ENCODE measurements at places on chromosomes 3 and 15. TPM values are rescaled to one million over a fixed set of nuclear protein-coding genes. Genes with fewer than 3 reads are reported as not detected.

CLDN18 gene
- not detected for total RNA-seq

ALPK3 gene
- total RNA-seq, result 0.78 TPM

HACD2 gene
- total RNA-seq, result 16.2 TPM

C2CD4B gene
- 1.3 TPM for total RNA-seq

UPK1B gene
- not detected for total RNA-seq

PLA2G4D gene
- not detected for total RNA-seq

RPL35A gene
- 1,728 TPM for total RNA-seq

- H3K27ac ChIP-seq, result no peak overlapping the region
- H3K36me3 ChIP-seq, result no peaks in the 10 kb centered on the region
- H3K27me3 ChIP-seq, result peaks cover 19% of the 10 kb centered on the region
Measured at GRCh38 chr15:83846847-83847246, 192.9 kb downstream of the ADAMTSL3 start.

- H3K27me3 ChIP-seq, result no peaks in the 10 kb centered on the region
- no peaks in the 10 kb centered on the region for H3K4me1 ChIP-seq
- no peak overlapping the region for H3K4me3 ChIP-seq
- H3K27ac ChIP-seq, result no peak overlapping the region
Measured at GRCh38 chr3:100766069-100766468, 56.8 kb downstream of the TFG start.

DNA sequence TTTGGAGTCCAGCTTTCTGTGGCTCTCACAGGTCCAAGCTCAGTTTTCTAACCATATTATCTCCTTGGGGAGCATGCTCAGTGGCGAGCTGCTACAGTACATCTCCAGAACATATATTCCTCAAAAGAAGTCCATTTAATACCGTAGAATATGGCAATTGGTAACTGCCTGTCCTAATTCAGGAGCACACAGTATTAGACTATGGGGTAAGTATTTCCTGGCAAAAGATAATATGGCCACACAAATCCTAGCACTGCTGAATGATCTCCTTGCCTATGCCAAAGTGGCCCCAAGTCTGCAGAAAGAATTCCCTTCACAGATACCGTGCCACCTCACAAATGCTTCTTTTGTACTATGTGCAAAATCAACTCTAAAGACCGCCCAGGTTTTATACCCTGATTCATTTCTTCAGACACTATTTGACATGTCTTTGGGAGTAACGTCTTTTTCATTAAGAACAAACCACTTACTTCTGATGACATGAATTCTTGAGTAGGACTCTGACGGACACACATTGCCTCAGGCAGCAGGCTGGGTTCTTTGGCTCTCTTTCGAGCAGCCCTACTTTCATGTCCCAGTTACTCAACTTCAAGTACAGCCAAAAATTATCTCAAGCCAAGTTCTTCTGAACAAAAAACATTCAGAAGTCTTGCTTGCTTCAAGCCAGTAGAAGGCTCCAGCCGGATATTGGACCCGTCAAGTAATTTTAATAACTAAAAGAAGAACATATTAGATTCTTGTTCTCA is 368.3 kb upstream of the DCBLD2 start:
- no peak overlapping the region for H3K27ac ChIP-seq
- no peaks in the 10 kb centered on the region for H3K27me3 ChIP-seq
- no peaks in the 10 kb centered on the region for H3K4me1 ChIP-seq
- no peak overlapping the region for H3K4me3 ChIP-seq
- no peak for DNase-seq

GRCh38 chr15:65115086-65115485 is at the start of gene UBAP1L:
TSS of gene UBAP1L (minus strand) at chr15:65115200. CDS start at chr15:65106215, 8,985 bp downstream.
- H3K36me3 ChIP-seq, result peaks cover 11% of the 10 kb centered on the region
- H3K4me3 ChIP-seq, result no peak within 1 kb of the TSS
- H3K27ac ChIP-seq, result no peak within 1 kb of the TSS
- no peaks in the 10 kb centered on the region for H3K27me3 ChIP-seq
- peaks cover 9% of the 10 kb centered on the region for H3K4me1 ChIP-seq

DNA sequence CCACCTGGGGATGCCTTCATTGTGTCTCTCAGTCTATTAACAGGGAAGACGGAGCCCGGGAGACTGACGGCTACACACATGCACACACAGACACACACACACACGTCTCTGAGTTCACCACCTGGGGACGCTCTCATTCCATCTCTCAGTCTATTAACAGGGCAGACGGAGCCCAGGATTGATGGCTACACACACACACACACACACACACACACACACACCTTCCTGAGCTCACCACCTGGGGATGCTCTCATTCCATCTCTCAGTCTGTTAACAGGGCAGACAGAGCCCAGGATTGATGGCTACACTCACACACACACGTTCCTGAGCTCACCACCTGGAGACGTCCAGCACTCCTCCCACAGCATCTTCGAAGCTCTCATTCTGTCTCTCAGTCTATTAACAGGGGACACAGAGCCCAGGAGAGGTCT is 143.9 kb downstream of the OR4M2 start:
- H3K4me3 ChIP-seq, result peak overlapping the region; percentile 60
- peaks cover 2% of the 10 kb centered on the region for H3K36me3 ChIP-seq

- peaks cover 8% of the 10 kb centered on the region for H3K4me1 ChIP-seq
- peaks cover 49% of the 10 kb centered on the region for H3K27me3 ChIP-seq
- DNase-seq, result no peak
- no peak overlapping the region for H3K4me3 ChIP-seq
Measured at GRCh38 chr15:51075826-51076523, 18.7 kb downstream of the TNFAIP8L3 start.

DNA sequence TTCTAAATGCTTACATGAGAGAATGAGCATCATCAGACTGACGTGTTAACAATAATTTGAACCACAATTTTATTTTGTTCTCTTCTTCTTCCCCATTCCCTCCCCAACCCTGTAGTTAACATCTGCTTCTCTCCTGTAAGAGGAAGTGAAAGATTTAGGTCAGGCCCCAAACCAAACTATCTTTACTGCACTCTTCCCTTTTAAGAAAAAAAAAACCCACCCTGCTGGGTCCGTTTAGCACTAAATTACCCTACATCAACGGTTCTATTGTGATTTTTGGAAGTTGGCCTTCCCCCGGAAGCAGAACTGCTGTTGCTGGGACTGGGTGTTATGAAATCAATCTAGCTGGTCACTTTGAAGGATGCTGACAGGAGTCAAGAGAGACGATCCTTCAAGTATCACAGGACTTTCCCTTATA is 49.4 kb downstream of the NFKBIZ start:
- no peak overlapping the region for H3K4me3 ChIP-seq
- no peaks in the 10 kb centered on the region for H3K27me3 ChIP-seq
- H3K36me3 ChIP-seq, result no peaks in the 10 kb centered on the region
- H3K27ac ChIP-seq, result no peak overlapping the region
- DNase-seq, result no peak

DNA sequence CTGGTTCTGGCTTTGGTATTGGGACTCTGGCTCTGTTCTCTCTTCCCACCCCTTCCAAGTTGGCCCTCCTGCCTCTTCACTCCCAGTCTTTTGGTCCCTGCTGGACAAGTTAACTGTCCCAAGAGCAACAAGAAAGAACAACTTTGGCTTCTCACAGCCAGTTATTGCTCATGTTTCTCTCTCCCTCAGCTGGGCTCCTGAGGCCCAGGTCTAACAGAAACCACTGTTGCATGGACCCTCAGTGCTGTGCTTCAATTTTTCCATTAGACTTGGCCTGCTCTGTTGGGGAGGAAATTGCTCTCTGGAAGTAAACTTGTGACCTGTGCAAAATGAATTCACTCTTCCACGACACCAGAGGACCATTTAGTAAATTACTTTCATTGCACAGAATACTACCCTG is 64.5 kb downstream of the CHST2 start:
- H3K36me3 ChIP-seq, result no peaks in the 10 kb centered on the region
- no peak for DNase-seq
- no peak overlapping the region for H3K27ac ChIP-seq

- peaks cover 55% of the 10 kb centered on the region for H3K27me3 ChIP-seq
- H3K27ac ChIP-seq, result no peak overlapping the region
- DNase-seq, result no peak
- peaks cover 2% of the 10 kb centered on the region for H3K36me3 ChIP-seq
- no peak overlapping the region for H3K4me3 ChIP-seq
Measured at GRCh38 chr15:101045236-101045646, 126.1 kb downstream of the LRRK1 start.

DNA sequence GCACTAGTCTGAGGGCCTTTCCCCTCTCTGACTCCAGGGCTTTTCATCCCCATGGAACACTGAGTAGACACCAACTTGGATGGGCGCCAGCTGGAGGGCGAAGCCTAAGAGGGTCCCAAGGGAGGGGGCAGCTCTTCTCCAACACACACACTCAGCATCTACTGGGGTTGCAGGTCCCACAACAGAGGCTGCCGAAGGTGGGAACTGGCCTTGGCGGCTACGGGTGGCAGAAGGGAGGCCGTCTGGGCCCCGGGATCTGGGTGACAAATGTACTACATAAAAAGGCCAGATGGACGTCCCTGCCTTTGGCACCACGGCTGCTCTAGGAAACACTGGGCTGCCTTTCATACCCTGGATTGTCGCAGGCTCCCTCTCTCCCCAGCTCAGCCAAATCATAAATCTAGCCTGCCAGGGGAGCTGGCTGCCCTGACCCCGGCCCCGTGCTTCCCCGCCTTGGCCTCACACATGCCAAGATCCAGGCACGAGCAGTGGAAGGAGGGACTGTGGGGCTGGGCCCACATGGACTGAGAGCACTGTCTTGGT is 31.5 kb downstream of the SEMA5B start:
- DNase-seq, result no peak
- H3K4me1 ChIP-seq, result peaks cover 3% of the 10 kb centered on the region
- H3K27me3 ChIP-seq, result peaks cover 84% of the 10 kb centered on the region
- no peak overlapping the region for H3K4me3 ChIP-seq
- no peak overlapping the region for H3K27ac ChIP-seq
- H3K36me3 ChIP-seq, result no peaks in the 10 kb centered on the region

DNA sequence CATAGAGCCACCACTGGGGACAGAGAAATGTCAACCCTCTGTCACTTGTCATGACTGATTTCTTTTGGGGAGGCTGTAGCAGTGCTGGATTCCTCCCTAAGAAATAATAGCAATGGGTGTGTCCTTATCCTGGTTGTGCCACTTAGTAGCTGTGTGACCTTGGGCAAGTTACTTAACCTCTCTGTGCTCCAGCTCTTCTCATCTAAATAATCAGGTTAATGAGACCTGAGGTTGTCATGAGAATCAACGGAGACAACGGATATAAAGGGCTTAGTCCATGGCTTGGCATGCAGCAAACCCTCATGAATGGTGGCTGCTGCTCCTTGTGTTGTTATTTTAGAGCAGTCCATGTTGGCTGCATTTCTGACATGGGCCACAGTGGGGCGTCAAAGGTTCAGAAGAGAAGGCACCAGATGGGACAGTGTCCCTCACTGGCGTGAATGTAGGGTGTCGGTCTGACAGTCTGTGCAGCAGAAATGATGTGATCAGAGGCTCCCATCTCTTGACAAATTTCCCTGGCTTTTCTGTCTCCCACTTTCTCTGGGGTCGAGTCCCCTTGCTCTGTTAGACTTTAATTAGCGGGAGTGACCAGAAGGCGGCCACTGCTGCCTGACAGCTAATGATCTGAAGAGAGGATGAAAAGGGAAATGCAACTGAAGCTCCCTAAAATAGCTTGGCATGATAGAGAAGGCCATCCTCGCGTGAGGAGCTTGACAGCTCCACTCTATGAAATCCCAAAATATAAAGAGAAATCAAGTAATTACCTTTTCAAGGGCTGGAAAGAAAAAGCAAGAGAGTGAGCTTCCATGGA is 209.4 kb downstream of the CADPS start:
- DNase-seq, result no peak
- H3K36me3 ChIP-seq, result no peaks in the 10 kb centered on the region
- H3K4me1 ChIP-seq, result no peaks in the 10 kb centered on the region
- H3K4me3 ChIP-seq, result no peak overlapping the region

DNA sequence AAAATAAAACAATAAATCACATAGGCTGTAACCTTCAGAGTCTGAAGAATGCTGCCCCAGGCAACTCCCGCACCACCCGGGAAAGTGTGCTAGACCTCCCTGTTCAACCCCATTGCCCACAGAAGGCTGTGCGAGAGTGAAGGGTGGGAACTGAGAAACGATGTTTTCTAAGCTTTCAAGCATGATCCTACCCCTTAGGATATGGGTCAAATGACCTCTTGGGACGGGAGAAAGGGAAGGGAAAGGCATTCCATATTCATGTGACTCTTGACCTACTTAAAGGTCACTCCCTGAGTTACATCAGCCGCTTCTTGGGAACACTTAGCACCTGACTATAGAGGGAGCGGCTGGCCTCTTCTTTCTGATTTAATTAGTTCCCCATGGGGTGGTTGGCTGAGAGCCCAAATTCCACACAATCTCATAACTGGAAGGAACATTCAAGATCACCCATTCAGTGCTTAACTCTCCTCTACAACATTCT is 114.7 kb upstream of the SLC24A5 start:
- no peak overlapping the region for H3K4me3 ChIP-seq
- no peaks in the 10 kb centered on the region for H3K36me3 ChIP-seq
- DNase-seq, result no peak
- peaks cover 16% of the 10 kb centered on the region for H3K27me3 ChIP-seq
- no peak overlapping the region for H3K27ac ChIP-seq
- no peaks in the 10 kb centered on the region for H3K4me1 ChIP-seq

- H3K4me3 ChIP-seq, result no peak overlapping the region
- H3K27me3 ChIP-seq, result no peaks in the 10 kb centered on the region
- H3K27ac ChIP-seq, result peak overlapping the region; percentile 86
- no peak for DNase-seq
- H3K4me1 ChIP-seq, result peaks cover 33% of the 10 kb centered on the region
- peaks cover 3% of the 10 kb centered on the region for H3K36me3 ChIP-seq
Measured at GRCh38 chr3:126908752-126909275, 74.1 kb upstream of the PLXNA1 start.

DNA sequence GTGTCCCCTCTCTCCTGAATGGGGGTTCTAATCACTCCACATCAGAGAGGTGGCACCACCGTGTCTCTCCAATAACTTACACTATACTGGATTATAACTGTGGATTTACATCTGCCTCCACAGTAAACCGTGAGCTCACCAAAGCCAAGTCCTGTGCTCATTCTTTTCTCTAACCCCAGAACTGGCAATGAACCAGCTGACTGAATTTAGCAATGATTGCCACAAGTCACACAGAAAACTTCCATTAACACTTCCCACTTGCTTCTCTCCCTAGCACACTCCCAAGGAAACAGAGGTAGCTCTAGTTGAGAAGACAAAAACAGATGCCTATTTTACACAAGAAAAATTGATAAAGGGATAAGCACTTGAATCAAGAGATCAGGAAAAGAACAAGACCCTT is 361.3 kb downstream of the ULK4 start:
- H3K4me1 ChIP-seq, result no peaks in the 10 kb centered on the region
- H3K27ac ChIP-seq, result no peak overlapping the region
- peaks cover 4% of the 10 kb centered on the region for H3K36me3 ChIP-seq
- no peak overlapping the region for H3K4me3 ChIP-seq

All from T-helper 17 cell (primary cell).